ENCODE measurements at places on chromosomes 2 and 18.

DNA sequence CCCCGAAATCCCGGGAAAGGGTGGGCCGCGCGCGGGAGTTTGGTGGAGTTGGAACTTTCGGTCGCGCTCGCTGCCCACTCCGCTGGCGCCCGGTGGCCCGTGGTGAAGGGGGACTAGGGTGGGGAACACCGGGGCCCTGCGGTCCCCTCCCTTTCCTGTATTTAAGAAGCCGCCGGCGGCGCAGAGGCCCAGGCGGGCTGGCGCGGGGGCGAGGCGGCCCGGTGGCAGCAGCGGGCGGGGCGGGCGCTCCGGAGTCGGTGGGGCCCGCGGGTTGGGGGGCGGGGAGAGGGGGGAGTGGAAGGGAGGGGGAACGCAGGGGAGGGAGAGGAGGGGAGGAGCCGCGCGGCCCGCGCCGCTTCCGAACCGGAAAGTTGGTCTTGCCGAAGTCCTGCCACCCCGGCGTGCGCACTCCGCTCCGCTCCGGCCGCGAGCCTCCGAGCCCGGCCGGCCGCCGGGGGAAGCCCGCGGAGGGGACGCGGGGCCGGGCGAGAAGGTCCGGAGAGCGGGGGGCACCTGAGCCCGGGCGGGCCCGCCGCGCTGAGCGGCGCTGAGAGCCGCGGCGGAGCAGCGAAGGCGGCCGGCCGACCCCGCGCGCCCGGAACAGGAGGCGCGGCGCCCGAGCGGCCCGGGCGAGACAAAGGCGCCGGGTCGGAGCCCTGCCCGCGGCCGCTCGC lies 425 bp upstream of the SALL3 start:
- DNase-seq, result no peak

GRCh38 chr2:183250061-183250460 lies 125.8 kb downstream of the NUP35 start:
- DNase-seq, result no peak

- no peak for DNase-seq
Measured at GRCh38 chr18:44870631-44871502, 190.2 kb downstream of the SETBP1 start.

- DNase-seq, result no peak
Measured at GRCh38 chr18:9642799-9643462, 28.6 kb upstream of the PPP4R1 start.

DNA sequence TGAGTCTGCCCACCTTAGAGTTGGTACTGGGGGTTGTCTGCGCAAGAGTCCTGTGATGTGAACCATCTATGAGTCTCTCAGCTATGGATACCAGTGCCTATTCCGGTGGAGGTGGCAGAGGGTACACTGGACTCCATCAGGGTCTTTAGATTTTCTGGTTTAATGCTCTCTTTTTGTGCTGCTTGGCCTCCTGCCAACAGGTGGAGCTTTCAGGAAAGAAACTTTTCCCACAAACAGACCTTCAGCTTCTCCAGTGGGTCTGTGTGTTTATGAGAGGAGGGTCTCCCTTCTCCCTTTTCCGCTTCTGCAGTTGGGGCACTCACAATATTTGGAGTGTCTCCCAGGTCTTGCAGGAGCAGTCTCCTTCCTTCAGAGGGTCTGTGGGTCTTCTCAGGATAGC lies 1721.9 kb upstream of the SLC39A10 start:
- DNase-seq, result no peak

DNA sequence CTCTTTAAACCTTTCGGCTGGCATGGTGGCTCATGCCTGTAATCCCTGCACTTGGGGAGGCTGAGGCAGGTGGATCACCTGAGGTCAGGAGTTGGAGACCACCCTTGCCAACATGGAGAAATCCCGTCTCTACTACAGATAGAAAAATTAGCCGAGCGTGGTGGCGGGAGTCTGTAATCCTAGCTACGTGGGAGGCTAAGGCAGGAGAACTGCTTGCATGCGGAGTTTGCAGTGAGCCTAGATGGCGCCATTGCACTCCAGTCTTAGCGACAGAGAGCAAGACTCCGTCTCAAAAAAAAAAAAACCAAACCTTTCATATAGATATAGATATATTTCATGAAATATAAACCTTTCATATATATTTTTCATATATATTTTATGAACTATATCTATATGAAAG lies 864.7 kb downstream of the TRIB2 start:
- DNase-seq, result no peak

DNA sequence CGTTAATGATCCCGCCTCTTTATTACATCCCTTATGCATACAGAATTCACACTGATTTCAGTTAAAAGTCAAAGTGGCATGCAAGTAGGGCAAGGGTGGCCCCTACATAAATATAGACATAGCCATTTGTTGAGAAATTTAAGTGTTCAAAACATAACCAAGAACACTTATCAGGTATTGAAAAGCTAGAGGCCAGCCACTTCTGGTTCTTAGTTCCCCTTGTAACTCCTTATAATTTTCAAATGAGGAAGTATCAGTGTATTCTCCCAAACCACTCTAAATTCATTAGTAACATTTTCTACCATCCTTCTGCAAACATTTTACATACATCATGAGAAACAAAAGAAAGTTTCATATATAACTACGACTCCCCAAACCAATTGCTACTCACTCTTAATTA lies 5.8 kb upstream of the ARL5A start:
- no peak for DNase-seq

GRCh38 chr2:205746420-205746785 lies 64.1 kb downstream of the NRP2 start:
- DNase-seq, result no peak

GRCh38 chr2:83991992-83992391 lies 467.1 kb downstream of the SUCLG1 start:
- DNase-seq, result no peak

- no peak for DNase-seq
Measured at GRCh38 chr18:80173060-80173459, 64.0 kb downstream of the ADNP2 start.

GRCh38 chr2:222844323-222844722 lies 16.5 kb upstream of the ACSL3 start:
- DNase-seq, result peak; percentile 39

DNA sequence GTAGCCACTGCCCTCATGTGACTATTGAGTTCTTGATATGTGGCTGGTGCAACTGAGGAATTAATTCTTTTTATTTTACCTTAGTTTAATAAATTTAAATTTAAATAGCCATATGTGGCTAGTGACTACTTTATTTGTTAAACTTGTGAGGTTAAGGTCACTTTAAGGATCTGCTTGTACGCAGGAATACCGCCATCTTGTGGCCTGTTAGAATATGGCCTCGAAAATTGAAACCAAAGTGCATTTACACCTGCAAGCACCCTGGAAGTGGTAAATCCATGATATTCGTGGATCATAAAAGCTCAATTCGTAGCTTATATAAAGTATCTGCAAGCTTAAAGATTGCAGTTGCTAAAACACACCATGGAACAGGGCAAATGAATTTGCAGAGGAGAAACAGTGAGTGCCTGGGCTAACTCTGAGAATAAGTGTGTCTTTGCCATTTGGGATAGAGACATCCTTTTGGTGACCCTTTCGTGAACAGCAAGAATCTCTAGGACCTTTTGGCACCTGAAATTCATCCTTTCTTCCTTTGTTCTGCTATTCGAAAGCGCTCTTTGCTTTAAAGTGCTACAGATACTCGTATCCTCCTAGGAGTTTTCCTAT lies 59.9 kb upstream of the REG3A start:
- no peak for DNase-seq

DNA sequence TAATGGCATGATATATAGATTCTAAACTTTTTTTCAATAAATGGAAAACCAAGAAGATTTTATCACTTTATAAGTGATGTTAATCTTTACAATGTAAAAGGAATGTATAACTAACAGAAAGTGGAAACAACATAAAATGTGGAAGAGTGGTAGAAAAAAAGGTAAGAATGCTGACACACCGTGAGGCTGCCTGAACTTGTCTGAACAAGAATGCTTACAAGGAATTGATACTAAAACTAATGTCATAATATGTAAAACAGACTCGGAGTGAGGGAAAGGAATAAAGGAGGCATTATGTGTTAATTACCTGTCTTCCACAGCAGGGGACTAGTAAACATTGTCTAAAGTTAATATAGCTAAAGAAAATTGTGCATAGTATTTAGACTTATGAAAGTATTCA lies 958.8 kb upstream of the TMEFF2 start:
- DNase-seq, result no peak

- DNase-seq, result no peak
Measured at GRCh38 chr2:72010647-72011369, 136.9 kb downstream of the CYP26B1 start.

DNA sequence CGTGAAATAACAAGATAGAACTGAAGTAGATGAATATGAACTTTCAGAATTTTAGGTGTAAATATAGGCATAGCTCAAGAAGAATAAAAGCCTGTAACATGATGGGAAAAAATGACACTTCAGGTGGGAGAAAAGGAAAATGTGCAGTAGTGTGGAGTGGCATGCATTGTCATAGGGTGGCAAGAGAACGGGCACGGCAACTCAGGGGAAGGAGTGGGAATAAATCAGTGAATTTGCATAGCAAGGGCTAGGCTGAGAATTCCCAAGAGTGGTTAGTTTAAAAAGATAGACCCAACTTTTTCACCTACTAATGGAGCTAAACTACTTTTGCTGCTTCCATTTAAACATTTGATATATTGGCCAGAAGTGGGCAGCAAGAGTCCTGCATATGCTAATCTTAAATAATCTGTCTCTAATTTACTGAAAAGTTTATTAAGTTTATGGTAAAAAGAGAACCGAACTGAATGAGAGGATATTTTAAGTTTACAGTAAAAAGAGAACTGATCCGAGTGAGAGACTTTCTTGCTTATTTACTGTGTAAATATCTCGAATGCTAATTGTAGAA lies 228.1 kb downstream of the CTNNA2 start:
- no peak for DNase-seq

DNA sequence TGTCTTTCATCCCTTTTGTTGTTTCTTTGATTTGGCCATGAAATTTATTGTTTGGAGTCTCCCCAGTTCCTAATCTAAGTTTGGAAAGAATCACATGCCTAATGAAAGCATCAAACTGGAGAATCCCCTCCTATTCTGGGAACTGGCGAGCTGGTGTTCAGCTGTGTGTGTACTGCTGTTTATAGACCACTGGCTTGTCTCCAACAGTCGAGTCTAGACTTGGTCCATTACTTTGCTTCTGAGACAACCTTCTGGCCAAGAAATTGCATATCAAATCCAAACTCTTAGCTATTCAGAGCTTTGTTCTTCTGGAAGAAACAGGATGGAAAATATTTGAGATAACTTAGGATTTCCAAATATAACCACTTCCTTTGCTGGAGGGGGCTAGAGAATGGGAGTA lies 111.5 kb upstream of the THSD7B start:
- no peak for DNase-seq

DNA sequence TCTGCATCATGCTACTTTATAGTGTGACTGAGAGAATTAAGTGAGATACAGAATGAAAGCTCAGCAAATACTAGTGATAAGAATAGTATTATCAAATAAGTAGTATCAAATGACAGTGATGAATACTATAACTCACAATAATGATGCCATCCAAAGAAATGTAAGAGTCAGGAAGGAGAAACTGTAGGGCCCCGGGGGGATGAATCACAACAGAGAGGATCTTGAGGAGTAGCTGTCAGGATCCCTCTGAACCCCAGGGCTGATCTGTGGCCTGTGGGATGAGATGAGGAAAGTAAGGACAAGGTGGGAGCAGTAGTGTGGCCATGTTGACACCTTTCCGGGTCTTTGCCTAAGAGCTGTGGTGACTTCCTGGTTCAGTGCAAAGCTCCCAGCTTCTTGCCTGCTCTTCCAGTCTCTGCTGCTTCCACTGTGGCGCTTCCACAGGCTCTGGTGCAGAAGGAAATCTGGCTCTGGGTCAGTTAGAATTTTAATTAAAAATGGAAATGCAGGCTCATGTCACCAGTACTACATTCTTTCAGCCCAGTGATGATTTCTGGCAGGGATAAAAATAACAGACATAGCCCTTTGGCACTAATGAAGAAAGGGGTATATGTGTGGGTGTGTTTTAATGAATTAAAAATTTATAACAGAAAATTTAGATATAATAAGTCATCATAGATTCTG lies 166.9 kb downstream of the MYO3B start:
- DNase-seq, result no peak

GRCh38 chr2:590214-591175 lies 86.7 kb downstream of the TMEM18 start:
- no peak for DNase-seq

DNA sequence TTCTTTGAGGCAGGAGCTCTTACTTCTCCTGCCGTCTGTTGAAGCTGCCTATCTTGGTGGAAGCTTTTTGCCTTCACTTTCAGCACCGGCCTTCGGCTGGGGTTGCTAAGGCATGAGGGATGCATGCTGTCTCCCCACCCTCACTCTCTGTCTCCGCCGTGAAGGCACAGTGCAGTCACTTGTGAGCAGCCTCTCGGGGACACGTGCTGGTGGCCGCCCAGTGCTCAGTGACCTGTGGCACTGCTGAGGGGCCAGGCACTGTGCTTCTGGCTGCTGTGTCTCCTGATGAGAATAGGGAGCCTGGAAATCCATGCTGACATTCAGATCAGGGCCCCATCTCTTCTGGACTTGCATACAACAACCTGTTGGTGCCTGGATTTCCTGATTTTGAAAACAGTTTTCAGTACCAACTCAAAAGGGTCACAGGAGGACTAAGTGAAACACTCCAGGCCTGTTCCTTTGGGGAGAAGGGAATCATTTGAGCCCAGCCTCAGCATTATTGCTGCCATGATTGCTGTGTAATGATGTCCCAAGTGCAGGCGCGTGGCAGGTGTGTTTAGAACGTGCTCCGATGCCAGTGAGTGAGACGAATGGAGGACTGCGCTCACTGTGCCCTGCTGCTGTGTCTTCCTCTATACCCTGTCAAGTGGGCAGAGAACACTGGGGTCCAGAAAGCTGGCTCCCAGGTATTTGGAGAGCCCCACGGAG lies 218.1 kb downstream of the SEPTIN10 start:
- no peak for DNase-seq

DNA sequence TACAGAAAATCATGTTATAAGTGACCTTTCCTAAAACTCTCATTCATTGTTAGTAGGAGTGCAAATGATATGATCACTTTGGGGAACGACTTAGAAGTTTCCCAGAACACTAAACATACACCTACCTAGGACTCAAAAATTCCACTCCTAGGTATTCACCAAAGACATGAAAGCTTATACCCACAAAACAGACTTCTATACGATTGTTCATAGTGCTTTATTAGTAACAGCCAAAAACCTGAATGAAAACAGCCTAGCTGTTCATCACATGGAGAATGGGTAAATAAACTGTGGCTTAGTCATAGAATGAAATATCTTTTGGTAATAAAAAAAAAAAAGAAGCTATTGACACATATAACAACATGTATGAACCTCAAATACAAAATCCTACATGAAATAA lies 8.8 kb downstream of the NOL10 start:
- no peak for DNase-seq

GRCh38 chr2:8576525-8577167 lies 105.2 kb upstream of the ID2 start:
- DNase-seq, result no peak

- DNase-seq, result no peak
Measured at GRCh38 chr18:57353940-57354461, 1.6 kb downstream of the ST8SIA3 start.
